Panc1 (cell line): ENCODE measurements at places on chromosomes 16 and 17.

DNA sequence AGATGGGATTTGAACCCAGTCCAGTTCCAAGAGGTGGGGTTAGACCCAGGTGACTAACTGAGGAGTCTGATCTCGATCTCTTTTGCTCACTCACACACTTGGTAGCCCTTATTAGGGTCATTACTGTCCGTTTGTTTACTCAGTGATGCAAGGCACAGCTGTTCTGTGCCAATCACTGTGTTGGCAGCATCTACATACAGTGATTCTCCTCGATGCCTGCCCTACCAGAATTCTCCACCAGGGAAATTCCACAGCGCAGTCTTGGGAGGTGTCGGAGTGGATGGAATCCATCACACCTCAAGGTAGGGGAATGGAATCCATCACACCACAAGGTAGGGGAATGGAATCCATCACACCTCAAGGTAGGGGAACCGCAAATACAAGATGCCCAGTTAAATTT lies 279.6 kb downstream of the MAF start:
- no peak for DNase-seq

GRCh38 chr17:64063766-64064224 lies 43.4 kb upstream of the ICAM2 start:
- DNase-seq, result no peak

DNA sequence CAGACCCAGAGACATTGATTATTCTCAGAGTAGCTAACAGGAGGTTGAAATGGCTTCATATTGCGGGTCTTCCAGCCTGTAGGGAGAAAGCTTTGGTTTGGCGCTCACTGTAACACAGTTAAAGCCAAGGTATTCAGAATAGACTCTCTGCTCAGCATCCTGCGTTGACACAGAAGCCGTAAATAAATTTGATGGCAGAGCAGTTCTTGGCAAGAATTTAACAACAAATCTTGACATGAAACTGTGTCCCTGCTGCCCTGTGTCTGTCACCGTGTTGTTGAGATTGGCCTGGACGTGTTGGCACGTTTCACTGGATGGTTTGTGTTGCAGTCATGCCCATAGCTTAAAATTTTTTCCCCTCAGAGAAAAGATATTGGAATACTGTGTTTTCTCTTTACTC lies 359.6 kb downstream of the SNX29 start:
- no peak for DNase-seq

GRCh38 chr17:8946476-8946875 lies 19.0 kb downstream of the PIK3R5 start:
- DNase-seq, result no peak

DNA sequence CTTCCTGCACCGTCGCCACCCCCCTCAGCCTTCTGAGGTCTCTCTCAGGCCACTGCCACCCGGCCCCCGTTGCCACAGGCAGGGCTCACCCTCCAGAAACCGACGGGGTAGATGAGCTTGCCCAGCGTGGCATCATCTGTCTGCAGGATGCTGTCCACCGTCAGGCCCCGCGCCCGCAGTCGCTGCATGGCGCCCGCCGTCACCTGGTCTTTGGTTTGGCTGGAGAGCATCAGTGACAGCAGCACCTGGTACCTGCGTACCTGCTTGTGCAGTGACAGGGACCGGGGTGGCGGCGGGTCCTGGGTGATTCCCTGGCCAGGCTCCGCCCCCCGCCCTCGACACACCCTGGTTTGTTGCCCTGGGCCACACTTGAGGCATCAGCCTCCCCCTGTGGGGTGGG lies 3.1 kb downstream of the NTHL1 start:
- no peak for DNase-seq

DNA sequence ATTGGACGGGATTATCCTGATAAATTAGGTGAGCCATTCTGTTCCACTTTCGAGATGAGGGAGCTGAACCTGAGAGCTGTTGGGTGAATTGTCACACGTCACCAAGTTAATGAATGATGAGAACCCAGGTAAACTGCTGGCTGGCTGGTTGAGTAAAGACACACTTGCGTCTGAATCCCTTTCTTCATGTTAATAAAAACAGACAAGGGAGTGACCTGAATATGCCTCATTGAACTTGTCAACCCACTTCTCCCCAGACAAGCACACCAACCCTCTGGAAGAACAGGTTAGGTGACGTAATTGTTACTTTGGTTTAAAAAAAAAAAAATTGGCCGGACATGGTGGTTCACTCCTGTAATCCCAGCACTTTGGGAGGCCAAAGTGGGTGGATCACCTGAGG lies 400.9 kb upstream of the CDH5 start:
- DNase-seq, result no peak

DNA sequence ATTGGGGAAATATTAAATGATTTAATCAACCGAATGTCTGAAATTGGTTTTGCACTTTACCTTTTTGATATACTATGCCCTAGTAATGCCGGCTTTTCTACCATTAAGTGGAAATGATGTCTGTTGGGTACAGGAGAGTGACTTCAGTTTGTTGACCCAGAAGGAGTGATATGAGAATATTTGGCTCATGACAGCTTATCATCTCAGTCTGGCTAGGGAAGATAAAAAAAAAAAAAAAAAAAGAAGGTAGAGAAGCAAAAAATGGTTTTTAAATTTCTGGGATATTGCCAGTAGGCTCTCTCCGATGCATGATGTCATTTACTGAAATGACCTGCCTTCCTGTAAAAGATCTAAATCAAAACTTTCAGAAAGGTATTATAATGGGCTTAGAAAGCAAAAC lies 69.0 kb downstream of the CNTNAP4 start:
- DNase-seq, result no peak

DNA sequence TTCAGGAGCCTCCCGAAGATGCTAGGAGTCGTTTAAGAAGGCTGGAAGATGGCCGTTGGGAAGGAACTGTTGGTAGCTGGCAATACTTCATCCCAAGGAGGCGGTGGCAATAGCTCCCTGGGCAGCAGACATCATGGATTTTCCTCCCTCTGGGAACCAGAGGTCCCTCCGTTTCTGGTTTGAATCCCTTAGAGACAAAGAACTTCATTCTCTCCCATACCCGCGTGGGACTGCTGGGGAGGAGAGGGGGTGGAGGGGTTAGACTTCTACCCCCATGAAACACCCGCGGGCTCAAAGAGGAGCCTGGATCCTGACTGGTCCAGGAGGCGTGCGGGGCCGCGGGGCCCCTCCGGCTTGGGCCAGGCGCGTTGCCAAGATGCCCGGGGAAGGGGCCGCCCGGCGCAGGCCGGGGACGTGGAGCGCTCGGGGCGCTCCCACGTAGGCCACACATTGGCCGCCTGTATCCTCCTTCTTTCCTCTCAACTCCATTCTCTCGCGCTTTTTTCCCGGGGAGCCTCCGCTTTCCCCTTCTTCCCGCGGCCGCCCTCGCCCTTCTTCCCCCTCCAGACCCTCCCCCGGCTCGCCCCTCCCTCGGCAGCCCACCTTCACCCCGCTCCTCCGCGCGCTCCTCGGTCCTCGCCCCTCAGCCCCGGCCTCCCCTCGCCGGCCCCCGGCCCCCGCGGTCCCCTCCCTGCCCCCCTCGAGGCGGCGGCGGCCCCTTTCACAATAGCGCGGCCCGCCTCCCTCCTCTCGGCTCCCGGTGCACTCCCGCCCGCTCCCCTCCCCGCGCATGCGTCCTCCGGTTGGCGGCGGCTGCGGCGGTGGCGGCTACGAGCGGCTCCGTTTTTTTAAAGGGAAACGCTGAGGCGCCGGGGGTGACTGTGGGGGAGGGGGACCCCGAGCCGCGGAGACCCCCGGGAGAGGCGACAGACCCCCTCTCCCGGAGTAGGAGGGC lies at the start of gene MSL1:
Gene MSL1 (plus strand): TSS at position 791 of the 955 bp plus-strand sequence. CDS start 642 bp downstream, outside the sequence.
- DNase-seq, result no peak

DNA sequence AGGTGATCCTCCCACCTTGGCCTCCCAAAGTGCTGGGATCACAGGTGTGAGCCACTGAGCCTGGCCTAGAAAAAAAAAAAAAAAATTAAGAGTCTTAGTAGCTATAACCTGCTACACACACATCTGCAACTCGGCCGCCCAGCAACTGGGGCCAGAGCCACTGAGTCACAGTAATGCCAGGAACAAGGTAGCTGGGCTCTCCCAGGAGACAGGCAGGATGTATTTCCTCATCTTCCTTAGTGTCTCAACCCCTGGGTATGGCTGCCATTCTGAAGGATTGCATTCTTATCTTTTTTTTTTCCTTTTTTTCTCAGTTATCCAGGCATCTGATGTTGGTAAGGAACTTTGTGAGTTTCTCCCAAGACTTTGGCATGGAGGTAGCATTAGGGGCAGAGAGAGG lies 7.1 kb upstream of the PSMD3 start:
- DNase-seq, result no peak

DNA sequence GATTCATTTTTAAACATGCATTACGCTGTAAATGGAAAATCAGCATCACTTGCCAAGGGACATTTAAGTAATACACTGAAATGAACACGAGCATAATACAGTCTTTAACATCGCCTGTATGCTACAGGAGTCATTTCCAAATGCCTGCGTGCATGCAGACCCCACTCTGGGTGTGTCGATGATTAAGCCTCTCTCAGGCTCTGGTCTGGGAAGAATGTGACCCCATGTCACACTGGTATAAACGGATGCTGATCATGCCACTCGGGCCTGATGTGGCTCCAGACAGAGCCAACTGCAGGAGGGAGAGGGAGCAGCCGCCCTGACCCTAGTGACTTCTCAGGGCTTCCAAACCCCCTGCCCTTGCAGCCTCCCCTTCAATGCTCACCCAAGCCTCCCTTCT lies 10.8 kb downstream of the EMP2 start:
- no peak for DNase-seq

- DNase-seq, result no peak
These were observed 403 bp upstream of the WIPI1 start for GRCh38 chr17:68457539-68458259.

- DNase-seq, result no peak
These were observed 3.7 kb downstream of the GGA2 start for GRCh38 chr16:23506606-23506994.

DNA sequence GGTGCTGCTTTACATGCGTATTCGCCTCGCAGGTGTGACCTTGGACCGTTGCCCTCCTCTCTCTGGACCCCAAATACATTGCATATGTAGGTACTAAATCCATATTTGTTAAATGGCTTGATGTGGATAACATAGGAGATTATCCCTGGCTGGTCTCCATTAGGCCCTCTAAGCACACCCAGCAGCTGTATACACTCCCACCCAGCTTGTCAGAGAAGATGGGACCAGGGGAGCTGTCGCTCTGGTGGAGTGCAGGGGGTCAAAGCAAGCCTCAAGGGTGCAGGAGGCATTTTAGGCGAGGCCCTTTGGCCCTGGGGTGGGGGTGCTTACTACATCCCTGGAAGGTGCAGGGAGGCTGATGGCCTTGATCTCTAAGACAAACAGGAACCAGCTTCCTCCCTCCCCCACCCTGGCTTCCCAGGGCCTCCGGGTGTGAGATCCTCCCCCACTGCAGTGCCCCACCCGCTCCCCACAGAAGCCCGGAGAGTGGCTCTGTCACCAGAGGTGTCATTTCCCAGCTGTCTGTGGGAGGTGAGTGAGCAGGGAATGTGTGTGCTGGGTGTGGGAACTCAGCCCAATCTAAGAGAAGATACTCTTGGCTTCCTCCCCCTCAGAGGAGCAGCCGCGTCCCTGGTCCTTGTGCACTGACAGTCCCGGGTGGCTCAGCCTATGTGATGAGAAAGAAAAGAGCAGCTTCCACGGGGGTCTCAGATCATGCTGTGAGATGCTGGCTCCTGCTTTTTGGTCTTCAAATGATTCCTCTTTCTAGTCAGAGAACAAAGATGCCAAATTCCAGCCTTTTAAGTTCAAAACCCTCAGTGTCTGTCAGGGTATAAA lies 1.4 kb upstream of the VAMP2 start:
- no peak for DNase-seq

DNA sequence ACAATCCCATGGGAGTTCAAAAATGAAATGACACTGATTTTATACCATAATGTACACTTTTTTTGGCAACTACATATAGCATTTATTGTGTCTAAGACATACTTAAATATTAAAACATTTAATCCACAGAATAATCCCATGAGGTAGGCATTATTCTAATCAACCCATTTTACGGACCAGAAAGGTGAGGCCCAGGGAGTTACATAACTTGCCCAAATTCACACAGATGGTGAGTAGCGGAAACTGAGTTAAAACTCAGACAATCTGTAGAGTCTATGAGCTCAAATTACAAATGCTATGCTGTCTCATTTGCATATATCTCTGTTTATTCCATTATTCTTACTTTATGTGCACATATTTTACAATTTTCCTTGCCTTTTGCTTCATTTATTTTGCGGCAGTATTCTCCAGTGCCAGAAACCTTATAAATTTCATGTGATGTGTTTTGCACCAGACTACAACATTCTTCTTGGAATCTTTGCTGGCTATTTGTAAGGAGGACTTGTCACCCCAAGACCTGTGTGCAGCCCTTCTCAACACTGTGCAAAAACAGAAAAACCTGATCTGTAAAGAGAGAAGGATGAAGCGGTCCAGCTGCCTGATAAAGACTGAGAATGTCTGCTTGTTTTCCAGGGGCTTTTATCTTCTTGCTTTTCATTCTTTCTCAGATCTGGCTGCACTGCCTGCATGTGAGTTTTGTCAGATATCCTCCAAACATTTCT lies 2.3 kb upstream of the ABCA9 start:
- DNase-seq, result no peak

- DNase-seq, result no peak
These were observed 54.1 kb downstream of the SOCS3 start for GRCh38 chr17:78305801-78306200.

- no peak for DNase-seq
These were observed 4.3 kb upstream of the ZDHHC7 start for GRCh38 chr16:85015481-85016187.

DNA sequence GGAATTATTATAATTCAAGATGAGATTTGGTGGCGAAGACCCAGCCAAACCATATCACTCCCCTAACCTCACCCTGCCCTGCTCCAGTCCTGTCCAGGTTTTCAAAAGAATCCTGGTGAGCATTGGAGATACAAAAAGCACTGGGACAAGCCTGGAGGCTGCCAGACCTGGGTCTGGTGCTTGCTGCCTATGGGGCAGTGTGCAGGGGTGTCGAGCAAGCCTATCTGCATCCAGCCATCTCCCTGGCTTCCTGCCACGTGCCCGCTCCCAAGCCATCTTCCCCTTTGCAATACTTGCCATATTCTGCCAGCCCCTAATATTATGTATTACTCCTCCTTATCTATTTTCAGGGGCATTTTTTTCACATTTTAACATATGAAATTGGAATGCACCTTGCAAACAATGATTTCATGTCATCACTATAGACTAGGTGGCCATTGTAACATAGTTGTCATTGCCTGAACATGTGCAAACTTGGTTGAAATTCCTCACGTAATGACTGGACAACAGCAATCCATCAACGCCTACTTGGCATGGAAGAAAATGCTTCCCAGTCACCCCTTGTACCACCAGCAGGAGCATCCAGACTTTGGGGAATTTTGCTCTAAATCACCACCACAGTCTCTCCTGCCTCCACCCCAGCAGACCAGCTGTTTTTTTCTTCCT lies 8.1 kb upstream of the KDM8 start:
- DNase-seq, result no peak

GRCh38 chr17:78563189-78564145 lies 13.7 kb downstream of the DNAH17 start:
- no peak for DNase-seq
